ENCODE measurements at places on chromosomes 3 and 15. TPM values are rescaled to one million over a fixed set of nuclear protein-coding genes. Genes with fewer than 3 reads are reported as not detected.

DNA sequence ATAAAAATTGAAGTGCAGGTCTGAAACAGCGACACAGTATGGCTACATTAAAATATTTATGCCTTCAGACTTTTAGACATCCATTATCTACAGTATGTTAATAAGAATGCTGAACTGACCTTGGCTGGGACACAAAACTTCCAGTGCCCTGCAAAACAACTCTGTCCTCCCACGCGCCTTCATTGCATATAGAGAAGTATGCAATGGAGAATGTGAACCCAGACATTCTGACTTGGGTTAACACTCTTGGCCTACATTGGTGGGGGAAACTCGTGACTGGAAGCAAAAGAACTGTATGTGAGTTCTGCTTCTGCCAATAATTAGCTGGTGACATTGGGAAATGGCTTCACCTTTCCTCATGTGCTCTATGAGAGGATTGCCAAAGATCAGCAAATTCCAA is 110.5 kb upstream of the SLC24A5 start:
- no peak for DNase-seq

DNA sequence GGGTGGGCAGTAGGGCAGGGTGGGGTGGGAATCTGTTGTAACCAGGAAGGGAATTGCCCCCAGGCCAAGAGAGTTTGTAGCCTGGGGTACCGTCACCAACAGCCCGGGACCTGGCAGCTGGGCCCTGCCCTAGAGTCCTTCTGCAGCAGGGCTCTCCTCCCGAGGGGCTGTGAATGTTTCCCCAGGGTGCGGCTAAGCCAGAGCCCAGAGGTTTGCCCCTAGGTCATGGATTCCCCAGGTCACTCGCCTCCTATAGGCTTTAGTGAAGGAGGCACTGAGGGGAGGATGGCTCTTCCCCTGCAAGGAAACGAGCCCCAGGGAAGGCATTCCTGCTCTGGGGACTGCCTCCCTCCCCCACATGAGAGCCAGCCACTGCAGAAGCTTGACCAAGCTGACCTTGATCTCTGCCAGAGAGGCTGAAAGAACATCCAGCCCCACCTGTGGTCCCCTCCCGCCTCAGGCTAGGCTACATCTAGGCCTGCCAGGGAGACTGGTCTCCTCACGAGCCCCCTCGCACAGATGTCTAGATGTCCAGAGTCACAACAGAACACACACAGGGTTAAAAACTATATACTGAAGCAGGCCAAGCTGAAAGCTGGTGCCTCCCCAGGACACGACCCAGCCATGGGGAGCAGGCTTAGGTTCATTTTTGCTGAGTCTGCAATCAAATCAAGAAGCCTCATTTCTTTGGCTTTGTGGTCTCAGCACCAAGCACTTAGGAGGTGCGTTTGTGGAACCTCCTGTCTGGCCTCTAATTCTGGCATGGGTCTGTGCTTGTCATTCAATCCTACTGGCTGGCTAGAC is 69.1 kb upstream of the TAMM41 start:
- DNase-seq, result no peak

Gene NME9
- 0.16 TPM for total RNA-seq

Gene ALDH1A2
- 36.0 TPM for total RNA-seq

DNA sequence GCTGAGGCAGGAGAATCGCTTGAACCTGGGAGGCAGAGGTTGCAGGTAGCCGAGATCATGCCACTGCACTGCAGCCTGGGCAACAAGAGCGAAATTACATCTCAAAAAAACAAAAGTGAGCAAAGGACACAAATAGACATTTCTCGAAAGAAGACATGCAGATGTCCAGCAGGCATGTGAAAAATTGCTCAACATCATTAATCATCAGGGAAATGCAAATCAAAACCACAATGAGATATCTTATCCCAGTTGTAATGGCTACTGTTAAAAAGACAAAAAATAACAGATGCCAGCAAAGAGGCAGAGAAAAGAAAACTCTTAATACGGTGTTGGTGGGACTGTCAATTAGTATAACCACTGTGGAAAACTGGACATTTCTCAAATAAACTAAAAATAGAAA is 20.9 kb downstream of the ASB7 start:
- no peak for DNase-seq

DNA sequence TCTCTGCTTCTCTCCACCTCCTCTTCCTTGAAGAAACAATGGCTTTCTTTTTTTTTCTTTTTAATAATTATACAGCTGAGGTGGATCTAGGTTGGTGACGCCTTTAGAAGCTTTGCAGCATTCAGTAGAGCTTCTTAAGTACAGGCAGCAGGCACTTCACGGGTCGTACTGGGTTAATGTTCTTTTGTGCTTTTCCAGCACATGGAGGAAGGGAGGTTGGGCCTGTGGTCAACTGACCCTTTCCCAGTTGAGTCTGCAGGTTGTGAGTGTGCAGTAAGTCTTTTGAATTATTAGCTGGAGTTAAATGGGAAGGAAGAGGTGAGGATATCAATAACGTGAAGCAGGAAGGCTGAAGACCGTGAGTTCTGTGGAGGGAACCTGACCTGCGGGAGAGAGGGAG is 7.0 kb downstream of the TRAK1 start:
- DNase-seq, result no peak

DNA sequence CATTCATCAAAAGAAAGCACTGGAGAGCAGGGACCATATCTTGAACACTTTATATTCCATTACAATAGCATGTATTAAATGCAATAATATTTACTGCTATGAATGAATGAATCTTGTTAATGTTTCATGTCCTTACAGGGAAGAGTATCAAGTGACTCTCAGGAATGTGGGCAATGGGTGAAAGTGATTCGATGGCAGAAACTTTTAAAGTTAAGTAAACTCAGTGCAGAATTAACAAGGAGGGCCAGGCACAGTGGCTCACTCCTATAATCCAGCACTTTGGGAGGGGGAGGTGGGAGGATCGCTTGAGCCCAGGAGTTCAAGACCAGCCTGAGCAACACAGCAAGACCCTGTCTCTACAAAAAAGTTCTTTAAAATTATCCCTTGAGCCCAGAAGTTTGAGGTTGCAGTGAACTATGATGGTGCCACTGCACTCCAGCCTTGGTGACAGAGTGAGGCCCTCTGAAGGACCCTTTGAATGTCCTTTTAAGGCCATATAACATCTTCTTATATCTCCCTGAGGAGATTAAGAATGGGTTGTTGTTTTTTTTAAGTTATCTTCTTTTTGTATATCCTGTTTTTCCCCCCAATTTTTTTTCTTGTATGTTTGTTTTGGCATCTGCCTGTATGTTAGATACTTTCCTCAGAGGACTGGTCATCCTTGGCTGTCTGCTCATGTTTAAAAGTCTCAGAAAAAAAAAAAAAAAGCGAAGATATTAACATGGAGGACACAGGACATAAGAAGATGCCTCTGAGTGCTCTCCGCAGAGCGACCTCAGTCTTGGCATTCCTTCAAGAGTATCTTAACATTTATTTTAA is 9.6 kb upstream of the FSIP1 start:
- no peak for DNase-seq

- DNase-seq, result no peak
Observed at GRCh38 chr3:189941679-189942078, 179.0 kb downstream of the P3H2 start.
